Mucosa of descending colon (tissue), 3 donors: ENCODE measurements at places on chromosomes 7 and 10.

- no peak for DNase-seq
Observed at GRCh38 chr7:93894426-93894825, 3.9 kb upstream of the TFPI2 start.

DNA sequence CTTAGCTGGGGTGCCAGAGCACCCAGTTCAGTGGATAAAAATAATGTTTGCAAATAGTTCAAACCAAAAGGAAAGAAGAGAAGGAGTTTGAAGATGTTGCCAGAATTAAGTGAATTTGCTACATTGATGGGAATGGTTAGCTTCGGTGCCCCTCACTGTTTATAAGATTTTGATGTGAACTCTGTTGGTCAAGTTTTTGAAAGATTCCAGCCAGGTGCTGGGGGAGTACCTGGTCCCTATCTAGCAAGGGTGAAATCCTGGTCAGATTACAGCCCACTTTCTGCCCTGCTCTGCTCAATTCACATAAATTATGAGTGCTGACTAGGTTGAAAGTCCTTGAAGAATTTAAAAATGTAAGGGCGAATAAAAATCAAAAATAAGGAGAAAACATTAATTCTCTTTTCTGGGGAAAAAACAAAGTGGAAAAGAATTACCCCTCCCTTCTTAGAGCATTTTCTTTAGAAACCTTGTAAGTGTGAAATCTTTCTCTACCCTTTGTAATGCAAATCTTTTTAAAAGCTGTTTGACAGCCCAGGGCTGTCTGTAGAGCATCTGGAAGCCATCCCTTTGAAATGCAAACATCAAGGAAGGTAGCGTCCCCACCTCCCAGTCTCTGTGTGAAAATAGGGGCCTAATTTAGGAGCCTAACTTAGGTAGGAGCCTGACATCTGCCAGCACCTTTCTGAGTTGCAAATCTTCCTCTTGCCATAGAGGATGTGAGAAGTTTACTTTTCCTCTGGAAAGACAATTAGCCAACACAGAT lies 1.4 kb upstream of the GIMAP5 start:
- DNase-seq, result no peak

DNA sequence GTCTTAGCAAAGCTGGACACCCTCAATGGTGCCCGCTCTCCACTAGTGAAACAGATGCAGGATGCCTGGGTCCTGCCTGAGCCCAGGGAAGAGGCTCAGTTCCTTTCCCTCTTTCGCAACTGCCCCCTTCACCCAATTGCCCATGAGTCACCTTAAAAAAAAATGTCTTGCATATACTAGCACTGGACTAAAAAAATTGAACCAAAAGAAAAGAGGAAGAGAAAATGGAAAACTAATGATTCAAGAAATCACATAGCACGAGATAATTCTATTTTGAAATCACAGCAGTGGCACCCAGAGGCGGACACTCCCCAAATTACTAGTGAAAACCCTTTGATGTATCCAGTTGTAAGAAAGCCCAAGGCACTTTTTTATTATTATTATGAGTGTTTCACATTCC lies 972.5 kb downstream of the LRMDA start:
- no peak for DNase-seq

- no peak for DNase-seq
Observed at GRCh38 chr10:116104210-116104932, 168.6 kb downstream of the GFRA1 start.

DNA sequence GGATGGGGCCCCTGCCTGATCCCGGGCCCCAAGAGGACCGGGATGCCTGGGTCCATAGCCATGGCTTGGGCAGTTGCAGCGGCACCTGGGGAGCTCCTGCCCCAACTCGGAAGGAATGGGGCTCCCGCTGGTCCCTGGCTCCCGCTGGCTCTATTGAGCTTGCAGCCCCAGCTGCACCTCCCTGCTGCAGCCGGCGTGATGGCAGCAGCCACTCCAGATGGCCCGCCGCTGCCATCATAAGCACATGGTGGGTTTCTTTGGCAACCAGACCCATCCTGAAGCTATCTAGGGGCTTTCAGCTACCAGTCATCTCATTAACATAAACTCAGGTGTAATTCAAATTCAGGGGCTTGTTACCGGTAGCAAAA lies 11.1 kb upstream of the DNMBP start:
- no peak for DNase-seq

DNA sequence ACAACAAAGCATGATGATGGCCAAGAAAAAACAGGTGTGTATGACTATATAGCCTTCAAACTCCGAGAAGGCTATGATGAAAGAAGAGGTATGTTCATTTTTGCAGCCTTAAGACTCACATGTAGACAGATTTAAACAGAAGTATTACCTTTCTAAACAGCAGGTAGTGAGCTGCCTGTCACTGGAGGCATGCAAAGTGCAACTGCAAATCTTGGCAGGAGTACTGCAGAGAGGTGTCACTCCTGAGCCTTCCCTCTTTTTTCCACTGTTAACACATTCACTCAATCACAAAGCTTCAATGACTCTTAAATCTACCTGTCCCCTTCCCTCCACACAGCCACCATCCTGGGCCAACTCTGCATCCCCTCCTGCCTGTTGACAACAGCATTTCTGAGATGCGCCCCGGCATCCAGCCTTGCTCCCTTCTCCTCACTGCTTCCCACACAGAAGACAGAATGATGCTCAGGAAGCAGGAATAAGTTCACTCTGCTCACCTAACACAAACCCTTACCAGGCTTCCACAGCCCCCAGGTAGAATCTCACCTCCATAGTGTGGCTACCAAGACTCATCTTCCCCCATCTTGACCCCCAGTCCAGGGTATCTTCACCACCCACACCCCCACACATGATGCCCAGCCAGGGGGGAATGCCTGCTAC lies 161.9 kb upstream of the ZMIZ1 start:
- no peak for DNase-seq

DNA sequence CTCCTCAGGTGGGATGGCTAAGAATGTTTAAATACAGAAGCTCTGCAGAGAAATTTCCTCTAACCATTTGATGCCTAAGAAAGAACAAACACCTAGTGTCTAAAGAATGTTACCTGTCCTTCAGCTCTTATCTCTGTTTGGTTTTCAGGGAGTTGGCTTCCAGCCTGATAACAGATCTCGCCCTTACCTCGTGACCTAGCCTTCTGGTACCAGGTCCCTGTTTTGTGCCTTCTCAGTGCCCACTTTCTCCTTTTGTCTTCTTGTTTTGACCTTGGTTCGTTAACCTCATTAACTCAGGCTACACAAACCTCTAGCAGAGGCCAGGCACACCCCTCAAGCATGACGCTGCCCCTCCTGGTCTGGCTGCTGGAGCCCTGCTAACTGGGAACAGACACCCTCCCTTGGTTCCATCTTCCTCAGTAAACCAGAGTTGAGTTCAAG lies 16.1 kb upstream of the RAB11FIP2 start:
- no peak for DNase-seq

DNA sequence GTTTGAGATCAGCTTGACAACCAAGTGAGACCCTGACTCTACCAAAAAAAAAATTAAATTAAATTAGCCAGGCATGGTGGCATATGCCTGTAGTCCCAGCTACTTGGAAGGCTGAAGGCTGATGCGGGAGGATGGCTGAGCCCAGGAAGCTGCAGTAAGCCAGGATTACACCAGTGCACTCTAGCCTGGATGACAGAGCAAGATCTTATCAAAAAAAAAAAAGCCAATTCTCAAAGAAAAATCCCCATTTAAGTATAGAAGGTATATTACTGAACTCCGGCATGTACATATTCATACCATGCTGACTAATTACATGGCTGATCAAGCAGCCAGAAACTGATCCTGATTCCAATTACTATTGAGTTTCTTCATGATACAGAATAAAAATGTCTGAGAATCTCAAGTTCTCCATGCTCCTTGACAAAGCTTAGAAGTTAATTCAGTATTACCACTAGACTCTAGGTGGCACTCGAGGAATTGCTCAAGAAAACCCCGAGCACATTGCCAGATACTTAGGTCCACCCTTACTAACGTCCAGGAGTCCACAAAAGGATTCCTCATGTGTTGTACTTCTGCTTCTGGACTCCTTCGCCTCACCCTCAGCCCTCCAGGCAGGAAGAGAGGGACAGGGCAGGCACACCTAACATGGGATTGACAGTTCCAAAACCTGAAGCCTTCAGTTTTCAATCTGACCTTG lies 148.9 kb downstream of the PARD3 start:
- DNase-seq, result peak; percentile 53

DNA sequence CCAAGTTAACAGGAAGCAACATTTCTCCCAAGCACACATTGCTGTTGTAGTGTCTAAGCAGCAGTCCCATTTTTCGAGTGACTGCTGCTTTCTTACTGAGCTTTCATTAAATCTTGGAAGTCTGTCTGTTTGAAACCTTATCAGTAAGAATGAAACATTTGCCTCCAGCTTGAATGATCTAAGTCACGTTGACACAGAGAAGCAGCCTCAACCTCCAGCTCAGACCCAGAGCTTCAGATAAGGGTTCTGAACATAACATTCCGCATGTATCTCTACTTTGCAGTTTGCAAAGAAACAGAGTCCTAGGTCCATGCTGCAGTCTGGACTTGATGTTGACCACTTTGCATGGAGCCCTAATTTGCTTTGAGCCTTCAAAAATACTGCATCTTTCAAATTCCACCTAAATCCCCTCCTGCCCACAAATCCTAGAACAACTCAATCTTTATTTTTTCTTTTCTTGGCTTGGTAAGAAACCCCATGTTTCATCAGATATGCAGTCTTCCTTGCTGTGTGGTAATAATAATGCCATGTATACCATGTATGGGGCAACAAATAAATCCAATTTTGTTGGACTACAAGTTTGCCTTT lies 698.7 kb upstream of the IGFBP3 start:
- DNase-seq, result no peak

DNA sequence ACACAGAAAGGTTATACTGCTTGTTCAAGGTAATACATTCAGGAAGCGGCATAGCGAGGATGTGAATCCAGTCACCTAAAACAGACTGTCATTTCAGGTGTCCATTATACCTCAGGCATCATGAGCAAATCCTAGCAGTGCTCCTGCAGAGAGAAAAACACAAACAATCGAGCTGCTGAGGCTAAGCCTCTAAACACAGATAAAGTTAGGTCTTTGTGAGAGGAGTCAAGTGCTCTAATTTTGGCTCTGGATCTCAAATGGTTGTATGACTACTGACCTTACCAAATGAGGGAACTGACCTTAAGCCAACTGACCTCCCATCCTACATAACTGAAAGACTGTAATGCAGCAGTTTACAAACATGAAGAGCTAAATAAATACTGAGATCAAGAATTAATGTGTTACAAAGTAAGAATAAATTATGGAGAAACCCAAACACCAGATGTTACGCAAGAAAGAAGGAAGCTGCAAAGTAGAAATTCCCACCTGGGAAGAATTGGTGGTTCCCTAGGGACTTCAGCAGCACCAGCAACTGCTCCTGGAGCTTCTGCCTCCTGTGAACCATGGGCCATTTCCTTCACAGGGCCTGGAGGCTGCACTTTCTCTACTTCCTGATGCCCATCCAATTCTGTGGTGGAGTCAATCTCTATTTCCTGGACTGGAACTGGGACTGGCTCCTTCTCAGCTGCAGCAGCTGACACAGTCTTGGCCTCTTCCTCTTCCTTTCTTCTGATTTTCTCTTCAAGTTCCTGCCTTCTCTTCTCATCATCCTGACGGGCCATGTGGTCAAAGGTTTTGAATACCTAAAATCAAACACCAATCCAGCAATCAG lies 5.8 kb downstream of the NUDCD3 start:
- no peak for DNase-seq
